HS-5 (cell line): ENCODE measurements at places on chromosomes 11 and 22.

DNA sequence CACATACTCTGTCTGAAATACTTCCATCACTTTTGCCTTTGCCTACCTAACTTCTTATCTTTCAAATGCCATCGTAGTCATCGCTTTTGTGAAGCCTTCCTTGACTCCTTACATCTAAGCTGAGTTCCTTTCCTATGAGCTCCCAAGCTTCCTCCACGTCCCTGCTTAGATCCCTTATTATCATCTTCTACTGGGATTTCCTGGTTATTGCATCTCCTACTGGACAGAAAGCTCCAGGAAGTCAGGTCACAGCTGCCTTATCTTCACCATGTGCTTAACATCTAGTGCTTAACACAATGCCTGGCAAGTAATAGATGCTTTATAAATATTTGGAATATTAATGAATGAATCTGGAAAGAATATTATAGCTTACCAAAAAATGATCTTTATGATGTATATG, 5.9 kb downstream of the YPEL4 start:
- DNase-seq: no peak

- DNase-seq: no peak
Observed at GRCh38 chr11:9756461-9756860, 92.6 kb downstream of the SWAP70 start.

DNA sequence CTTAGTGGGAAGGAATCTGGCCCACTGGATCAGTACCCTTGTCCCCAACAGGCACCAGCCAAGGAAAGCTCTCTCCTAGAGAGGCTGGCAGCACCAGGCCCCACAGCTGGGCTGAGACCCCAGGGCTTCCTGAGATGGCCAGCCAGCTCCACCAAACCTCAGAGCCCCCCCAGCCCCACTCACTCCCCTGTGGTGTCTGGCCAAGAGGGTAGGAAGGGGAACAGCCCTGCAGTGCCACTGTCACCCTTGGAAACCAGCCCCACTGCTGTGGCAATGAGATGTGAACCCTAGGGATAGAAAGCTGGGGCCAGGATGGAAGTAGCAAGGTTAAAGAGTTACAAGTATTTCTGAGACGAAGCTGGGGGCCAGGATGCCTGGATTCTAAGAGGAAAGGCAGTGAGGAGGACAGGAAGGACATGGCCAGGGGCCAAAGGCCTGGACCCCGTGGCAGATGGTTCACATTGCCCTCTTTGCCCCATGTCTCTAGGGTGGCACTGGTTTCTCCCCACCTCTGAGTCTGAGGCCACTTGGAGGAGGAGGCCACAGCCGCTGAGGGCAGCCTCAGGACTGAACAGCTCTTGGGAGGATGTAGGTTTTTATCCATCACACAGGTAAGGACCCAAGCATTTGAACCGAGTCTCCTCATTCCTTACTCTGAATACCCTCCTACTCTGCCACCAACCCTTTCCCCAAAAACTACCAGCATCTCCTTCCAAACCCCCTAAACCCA, 28.8 kb downstream of the NRXN2 start:
- no peak for DNase-seq

GRCh38 chr11:46930089-46930488, 6.5 kb upstream of the CSTPP1 start:
- DNase-seq: no peak

DNA sequence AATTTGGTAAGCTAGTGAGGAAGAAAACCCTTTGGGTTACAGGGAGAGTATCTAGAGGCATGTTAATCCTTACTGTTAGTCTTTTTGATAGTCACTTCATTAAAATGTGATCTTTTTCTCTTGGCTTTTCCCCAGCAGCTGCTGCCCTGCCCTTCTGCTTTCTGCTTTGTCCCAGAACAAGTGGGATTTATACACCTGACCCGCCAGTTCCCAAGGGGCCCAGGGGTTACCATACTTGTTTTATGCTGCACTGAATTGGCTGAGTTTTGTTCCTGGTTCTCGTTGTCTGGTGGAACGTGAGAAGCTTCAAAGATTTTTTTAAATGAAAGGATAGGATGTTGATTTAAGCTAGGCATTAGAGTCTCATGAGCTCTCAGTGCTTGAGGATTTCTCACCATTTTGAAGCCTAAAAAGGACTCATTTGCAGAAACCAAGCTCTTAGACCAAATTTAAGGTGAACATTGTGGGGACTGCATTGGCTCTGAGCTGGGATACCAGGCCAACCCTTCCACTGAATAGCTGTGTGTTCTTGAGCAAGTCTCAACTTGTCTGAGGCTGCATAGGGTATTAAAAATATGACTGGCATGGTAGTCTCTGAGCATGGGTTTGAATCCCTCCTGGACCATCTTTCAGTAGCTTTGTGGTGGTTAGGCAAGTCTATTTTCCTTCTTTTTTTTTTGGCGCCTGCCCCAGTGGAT, 6.6 kb downstream of the LIMK2 start:
- DNase-seq: no peak

GRCh38 chr22:37303821-37304274, 21.5 kb downstream of the CYTH4 start:
- DNase-seq: peak; percentile 77

DNA sequence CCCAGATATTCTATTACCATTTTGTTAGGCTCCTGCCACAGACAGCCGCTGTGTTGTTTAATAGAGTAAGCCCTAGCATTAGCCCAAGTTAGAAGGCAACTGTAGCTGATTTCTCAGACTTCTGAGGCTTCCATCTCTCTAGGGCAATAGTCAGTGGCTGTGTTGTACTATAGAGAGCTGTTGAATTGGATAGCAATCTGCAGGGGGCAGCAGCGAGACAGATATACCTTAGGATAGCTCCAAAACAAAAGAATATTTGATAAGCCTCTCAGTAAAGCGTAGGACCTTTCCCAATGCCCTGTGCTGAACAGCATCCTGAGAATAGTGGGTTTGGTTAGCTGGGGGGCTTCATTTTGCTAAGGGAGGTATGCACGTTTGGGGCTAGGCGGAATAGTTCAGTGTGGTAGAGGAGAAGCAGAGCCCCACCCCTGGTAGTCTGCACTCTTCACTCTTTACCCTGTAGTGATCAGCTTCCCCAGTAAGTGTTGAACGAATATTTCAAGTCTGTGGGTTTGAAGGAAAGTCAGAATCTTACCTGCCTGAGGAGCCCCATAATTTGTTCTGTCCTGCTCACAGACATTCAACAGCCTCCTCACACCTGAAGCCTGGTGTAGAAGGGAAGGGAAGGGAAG, 515.1 kb downstream of the INSC start:
- DNase-seq: no peak

GRCh38 chr22:39092111-39092862, 4.8 kb upstream of the APOBEC3H start:
- DNase-seq: no peak
